ENCODE measurements at places on chromosomes 4 and X.

- peaks cover 3% of the 10 kb centered on the region for H3K27me3 ChIP-seq
- no peak overlapping the region for H3K4me3 ChIP-seq
- no peak for DNase-seq
Measured at GRCh38 chr4:26484032-26484515, 6.2 kb downstream of the CCKAR start.

DNA sequence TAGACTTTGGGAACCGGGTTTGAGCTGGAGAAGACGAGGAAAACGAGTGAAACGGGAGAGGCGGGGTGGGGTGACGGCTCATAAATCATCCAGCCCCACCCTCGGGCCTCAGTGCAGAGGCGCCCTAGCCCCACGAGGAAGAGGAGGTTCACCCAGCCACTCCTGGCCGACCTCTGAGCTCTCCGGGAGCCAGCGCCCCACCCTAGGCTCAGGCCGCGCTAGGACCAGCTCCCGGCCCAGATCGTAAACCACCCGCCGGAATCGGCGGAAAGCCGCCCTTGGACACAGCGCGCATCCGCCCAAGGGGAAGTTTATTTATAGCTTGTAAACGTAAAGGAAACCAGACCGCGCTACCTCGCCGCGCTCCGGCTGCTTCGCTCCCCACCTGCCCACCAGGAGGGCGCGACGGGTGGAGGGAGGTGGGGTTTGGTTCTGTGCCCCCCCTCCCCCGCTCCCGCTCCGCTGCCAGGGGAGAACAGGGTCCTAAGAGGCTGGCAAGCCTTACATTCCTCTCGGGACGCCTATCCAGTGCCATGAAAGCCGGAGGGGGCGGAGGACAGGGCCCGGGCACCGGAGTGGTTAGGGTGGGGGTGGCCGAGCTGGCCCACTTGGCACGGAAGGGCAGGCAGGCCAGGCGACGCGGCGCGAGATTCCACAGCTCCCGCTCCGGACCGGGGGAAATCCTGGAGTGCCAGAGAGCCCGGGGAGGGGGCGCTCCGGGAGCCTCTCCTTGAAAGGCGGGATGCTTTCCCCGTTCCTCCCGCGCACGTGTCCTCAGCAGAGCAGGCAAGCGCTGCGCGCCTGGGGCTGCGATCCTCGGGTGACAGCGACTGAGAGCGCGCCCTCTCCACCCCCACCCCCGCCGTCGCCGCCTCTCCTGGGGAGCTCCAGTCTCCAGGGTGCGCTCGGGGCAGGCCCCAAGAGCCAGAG lies 84.2 kb downstream of the BCOR start:
- H3K27ac ChIP-seq: no peak overlapping the region
- peaks cover 31% of the 10 kb centered on the region for H3K4me1 ChIP-seq
- peak; percentile 56 for DNase-seq
- peaks cover 2% of the 10 kb centered on the region for H3K27me3 ChIP-seq
- H3K4me3 ChIP-seq: no peak overlapping the region
- H3K36me3 ChIP-seq: no peaks in the 10 kb centered on the region

DNA sequence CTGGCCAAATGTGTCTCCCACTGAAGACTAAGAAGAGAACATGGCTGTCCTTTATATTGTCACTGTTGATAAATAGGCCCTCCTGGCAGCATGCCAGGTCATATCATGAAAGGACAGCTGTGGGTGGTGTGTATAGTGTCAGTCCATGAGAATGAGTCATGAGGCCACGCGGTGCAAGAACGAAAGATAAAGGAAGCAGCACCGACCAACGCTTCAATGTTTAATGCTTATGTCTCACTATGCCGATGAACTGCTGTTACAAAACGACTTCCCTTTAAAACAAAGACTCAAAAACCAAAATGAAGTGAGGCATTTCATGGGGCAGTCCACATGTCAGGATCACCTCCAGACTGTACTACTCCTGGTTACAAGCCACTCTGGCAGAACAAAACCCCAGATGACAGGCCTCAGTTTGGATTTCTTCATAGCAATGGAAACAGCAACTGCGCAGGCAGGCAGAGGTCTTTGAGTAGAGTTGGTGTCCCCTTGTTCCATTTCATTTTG lies 5.2 kb upstream of the TCEANC start:
- peak overlapping the region; percentile 41 for H3K4me3 ChIP-seq
- H3K4me1 ChIP-seq: peaks cover 8% of the 10 kb centered on the region
- H3K36me3 ChIP-seq: no peaks in the 10 kb centered on the region
- no peak overlapping the region for H3K27ac ChIP-seq

DNA sequence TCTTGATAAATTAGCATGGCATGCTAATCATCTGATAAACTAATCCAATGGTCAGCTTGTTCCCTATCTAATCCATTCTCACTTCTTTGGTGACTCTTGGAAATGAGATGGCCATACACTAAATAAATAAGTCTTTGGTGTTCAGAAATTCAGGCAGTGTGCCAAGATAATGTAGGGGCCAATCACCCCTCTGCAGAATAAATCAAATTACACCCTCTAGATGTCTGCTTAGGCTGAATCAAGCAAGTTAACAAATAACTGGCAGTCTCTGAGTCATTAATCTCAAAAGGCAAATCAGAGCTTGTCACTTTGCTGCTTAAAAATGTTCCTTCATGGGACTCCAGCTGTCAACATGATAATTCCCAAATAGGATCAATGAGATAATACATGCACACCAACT lies 97.4 kb downstream of the NLGN4X start:
- H3K36me3 ChIP-seq: no peaks in the 10 kb centered on the region
- H3K27me3 ChIP-seq: no peaks in the 10 kb centered on the region
- H3K4me1 ChIP-seq: no peaks in the 10 kb centered on the region
- DNase-seq: no peak
- H3K4me3 ChIP-seq: no peak overlapping the region
- H3K27ac ChIP-seq: no peak overlapping the region

- H3K4me1 ChIP-seq: no peaks in the 10 kb centered on the region
- H3K36me3 ChIP-seq: no peaks in the 10 kb centered on the region
- H3K27me3 ChIP-seq: no peaks in the 10 kb centered on the region
Measured at GRCh38 chrX:124256216-124256615, 76.2 kb upstream of the TEX13D start.

DNA sequence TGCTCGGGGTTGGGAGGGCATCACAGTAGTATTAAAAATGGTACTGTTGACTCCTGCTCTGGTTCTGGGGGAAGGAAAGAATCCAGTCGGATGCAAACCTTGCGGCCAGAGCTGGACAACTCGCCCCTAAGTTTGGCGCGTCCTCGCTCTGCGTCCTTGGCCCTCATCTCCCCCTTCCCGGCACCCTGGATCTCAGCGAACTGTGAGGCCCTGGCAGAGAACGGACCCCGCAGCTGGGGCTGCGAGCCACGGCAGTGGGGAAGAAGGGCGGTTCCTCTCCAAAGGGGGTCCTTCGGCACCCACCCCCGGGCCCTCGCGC lies 14.0 kb downstream of the ARHGEF6 start:
- no peak overlapping the region for H3K27ac ChIP-seq
- H3K4me3 ChIP-seq: peak overlapping the region; percentile 35
- no peak for DNase-seq
- H3K36me3 ChIP-seq: peaks cover 6% of the 10 kb centered on the region

GRCh38 chr4:155496294-155496626 lies 119.5 kb upstream of the MAP9 start:
- no peaks in the 10 kb centered on the region for H3K4me1 ChIP-seq
- H3K27me3 ChIP-seq: no peaks in the 10 kb centered on the region
- no peak overlapping the region for H3K27ac ChIP-seq
- no peaks in the 10 kb centered on the region for H3K36me3 ChIP-seq
- no peak for DNase-seq
- H3K4me3 ChIP-seq: no peak overlapping the region

GRCh38 chr4:147682755-147683154 lies 1.2 kb downstream of the PRMT9 start:
- peak overlapping the region; percentile 93 for H3K27ac ChIP-seq
- DNase-seq: no peak
- H3K4me1 ChIP-seq: peaks cover 19% of the 10 kb centered on the region
- no peaks in the 10 kb centered on the region for H3K27me3 ChIP-seq

DNA sequence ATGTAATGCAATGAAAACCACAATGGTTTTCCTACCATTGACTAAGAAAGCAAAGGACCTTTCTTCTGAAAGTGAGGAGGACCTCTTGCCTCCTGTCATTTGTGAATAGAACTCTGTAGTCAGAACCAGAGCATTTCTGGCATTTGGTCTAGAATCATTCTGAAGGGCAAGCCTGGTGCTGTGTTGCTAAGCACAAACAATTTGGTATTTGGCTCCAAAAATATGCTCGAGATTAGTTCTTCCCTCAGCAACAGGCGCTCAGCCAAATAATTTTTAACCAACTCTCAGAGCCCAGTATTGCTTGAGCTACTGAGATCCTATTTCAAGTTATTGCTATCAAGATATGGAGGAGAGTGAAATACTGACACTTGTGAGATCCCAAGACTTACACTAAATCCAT lies 71.0 kb downstream of the SNCA start:
- H3K27me3 ChIP-seq: no peaks in the 10 kb centered on the region
- H3K36me3 ChIP-seq: no peaks in the 10 kb centered on the region
- H3K4me1 ChIP-seq: no peaks in the 10 kb centered on the region
- no peak overlapping the region for H3K27ac ChIP-seq
- H3K4me3 ChIP-seq: no peak overlapping the region

GRCh38 chrX:119981286-119982070 lies 37.9 kb upstream of the NKAP start:
- peaks cover 12% of the 10 kb centered on the region for H3K27me3 ChIP-seq
- H3K36me3 ChIP-seq: no peaks in the 10 kb centered on the region
- H3K4me1 ChIP-seq: no peaks in the 10 kb centered on the region
- no peak for DNase-seq
- H3K4me3 ChIP-seq: no peak overlapping the region

DNA sequence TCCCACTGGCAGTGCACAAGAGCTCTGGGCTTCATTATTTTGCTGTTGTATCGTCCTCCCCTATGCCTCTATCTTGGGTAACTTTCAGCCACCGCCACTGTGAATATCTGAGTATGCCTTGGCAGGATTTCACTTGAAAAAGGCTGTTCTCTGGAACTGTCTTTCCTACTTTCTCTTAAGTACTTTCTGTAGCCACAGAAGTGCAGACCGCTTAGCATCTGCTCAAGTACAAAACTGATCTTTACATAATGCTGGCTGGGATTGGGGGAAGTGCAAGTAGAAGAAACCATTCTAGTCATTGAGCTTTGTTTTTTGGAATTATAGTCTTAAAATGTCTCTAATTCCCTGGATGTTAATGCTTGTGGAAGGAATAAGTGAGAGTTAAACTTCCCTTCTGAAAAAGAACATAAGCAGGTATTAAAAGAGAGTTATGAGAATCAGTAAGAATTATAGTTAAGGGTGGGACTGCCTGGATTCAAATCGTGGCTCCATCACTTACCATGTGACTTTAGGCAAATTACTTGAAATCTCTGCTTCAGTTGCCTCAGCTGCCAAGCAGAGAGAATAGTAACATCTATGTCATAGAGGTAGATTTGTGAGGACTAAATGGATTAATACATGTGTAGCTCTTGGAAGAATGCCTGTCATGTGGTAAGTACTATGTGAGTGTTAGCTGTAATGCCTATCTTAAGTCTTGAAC lies 77.5 kb downstream of the MID1IP1 start:
- H3K27ac ChIP-seq: no peak overlapping the region
- DNase-seq: no peak
- no peaks in the 10 kb centered on the region for H3K27me3 ChIP-seq
- H3K36me3 ChIP-seq: no peaks in the 10 kb centered on the region

DNA sequence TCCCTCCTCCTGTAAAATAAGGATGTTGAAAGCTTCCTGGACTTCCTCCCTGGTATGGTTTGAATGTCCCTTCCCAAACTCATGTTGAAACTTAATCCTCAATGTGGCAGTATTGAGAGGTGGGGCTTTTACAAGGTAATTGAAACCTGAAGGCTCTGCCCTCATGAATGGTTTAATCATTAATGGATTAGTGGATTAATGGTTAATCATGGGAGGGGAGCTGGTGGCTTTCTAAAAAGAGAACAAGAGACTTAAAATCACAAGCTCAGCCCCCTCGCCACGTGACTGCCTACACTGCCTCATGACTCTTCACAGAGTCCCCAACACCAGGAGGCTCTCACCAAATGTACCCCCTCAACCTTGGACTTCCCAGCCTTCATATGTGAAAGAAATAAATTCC lies 124.6 kb upstream of the ANXA3 start:
- no peak overlapping the region for H3K4me3 ChIP-seq
- H3K36me3 ChIP-seq: no peaks in the 10 kb centered on the region
- no peak for DNase-seq
- H3K4me1 ChIP-seq: no peaks in the 10 kb centered on the region

- H3K27me3 ChIP-seq: no peaks in the 10 kb centered on the region
- peaks cover 9% of the 10 kb centered on the region for H3K4me1 ChIP-seq
- H3K27ac ChIP-seq: no peak overlapping the region
- DNase-seq: peak; percentile 33
- no peaks in the 10 kb centered on the region for H3K36me3 ChIP-seq
- H3K4me3 ChIP-seq: no peak overlapping the region
Measured at GRCh38 chrX:7068939-7069367, 78.6 kb upstream of the STS start.

GRCh38 chrX:76921176-76921575 lies 493.7 kb downstream of the MAGEE1 start:
- no peaks in the 10 kb centered on the region for H3K36me3 ChIP-seq
- H3K27me3 ChIP-seq: no peaks in the 10 kb centered on the region
- H3K4me3 ChIP-seq: no peak overlapping the region
- no peaks in the 10 kb centered on the region for H3K4me1 ChIP-seq
- H3K27ac ChIP-seq: no peak overlapping the region

DNA sequence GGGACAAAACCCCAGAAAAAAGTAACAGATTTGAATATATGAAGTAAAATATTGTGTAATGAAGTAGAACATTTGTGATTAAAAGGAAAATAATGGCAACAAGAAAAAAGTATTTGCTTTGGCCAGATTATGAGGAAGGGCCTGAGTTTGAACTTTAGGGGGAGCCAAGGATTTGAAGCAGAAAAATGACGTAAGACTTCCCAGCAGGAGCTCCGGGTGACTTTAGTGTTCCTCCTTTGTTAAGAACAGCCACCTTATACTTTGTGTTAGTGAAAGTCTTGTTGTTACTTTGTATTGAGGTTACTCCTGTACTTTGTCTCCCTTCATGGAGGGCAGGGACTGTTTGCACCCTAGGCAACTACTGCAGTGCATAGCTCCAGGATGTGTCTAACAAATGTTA lies 41.1 kb downstream of the DCUN1D4 start:
- no peak overlapping the region for H3K27ac ChIP-seq
- H3K36me3 ChIP-seq: peaks cover 27% of the 10 kb centered on the region
- no peak overlapping the region for H3K4me3 ChIP-seq
- no peaks in the 10 kb centered on the region for H3K27me3 ChIP-seq
- no peaks in the 10 kb centered on the region for H3K4me1 ChIP-seq

- no peak overlapping the region for H3K4me3 ChIP-seq
- no peak for DNase-seq
- H3K27ac ChIP-seq: no peak overlapping the region
- no peaks in the 10 kb centered on the region for H3K4me1 ChIP-seq
- H3K36me3 ChIP-seq: no peaks in the 10 kb centered on the region
Measured at GRCh38 chr4:44257461-44257860, 191.1 kb downstream of the KCTD8 start.

DNA sequence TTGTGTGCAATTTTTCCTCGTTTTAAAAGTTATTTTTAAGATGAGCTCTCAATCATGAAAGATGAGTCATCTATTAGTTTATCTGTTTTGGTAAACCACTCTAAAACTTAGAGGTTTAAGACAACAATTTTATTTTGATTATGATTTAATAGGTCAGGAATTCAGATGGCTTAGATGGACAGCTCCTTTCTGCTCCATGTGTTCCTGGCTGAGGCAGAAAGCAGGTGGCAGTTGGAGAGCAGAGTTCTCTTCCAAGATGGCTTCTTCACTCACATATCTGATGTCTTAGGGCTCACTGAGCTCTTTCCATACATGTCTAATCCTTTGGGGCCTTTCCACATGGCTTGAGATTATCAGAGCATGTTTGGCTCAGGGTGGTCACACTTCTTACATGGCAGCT lies 48.3 kb upstream of the GRPR start:
- no peak overlapping the region for H3K27ac ChIP-seq
- H3K4me3 ChIP-seq: no peak overlapping the region
- no peak for DNase-seq
- no peaks in the 10 kb centered on the region for H3K27me3 ChIP-seq
